ENCODE measurements at places on chromosomes 7 and 10.

DNA sequence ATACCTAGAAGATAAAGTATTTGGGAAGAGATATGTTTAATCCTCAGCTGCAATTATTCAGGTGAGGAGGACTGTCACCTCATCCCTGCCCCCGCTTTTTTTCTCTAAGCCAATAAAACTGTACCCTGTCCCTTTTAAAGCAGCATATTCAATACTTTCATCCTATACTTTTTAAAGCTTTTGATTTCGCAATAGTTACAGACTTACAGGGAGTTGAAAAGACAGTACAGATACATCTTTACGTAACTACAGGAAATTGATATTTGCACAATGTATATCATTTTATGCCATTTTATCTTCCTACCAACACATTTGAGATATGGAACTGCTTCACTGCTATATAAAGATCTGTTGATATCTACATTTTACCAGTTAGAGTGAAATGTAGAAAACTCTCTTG is 47.6 kb downstream of the STK17A start:
- no peak for DNase-seq

DNA sequence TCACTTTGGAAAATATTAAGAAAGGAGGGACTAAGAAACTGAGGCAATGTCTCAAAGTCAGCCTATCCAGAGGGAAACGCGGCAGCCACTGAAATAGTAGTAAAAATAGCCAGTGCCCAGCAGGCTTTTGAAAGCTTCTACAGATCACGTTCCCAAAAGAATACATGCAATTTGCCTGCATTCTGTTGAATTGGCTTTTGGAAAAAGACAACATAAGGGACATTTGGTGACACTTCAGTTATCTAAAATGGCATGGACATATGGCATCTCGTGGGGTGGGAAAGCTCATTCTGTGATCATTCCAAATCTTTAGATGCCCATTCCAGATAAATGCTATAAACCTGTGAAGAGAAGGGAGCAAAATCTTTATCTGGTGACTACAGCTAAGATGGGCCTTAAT is 82.8 kb upstream of the PDE1C start:
- no peak for DNase-seq

GRCh38 chr7:39702133-39702532 is 78.8 kb downstream of the RALA start:
- no peak for DNase-seq

GRCh38 chr10:70312249-70312648 is 28.4 kb upstream of the NPFFR1 start:
- no peak for DNase-seq

- DNase-seq, result peak; percentile 37
Observed at GRCh38 chr10:109427411-109427810, 495.9 kb downstream of the XPNPEP1 start.

- no peak for DNase-seq
Observed at GRCh38 chr10:44235363-44235762, 149.5 kb downstream of the CXCL12 start.

- peak; percentile 64 for DNase-seq
Observed at GRCh38 chr10:99520847-99521764, 11.6 kb upstream of the NKX2-3 start.

DNA sequence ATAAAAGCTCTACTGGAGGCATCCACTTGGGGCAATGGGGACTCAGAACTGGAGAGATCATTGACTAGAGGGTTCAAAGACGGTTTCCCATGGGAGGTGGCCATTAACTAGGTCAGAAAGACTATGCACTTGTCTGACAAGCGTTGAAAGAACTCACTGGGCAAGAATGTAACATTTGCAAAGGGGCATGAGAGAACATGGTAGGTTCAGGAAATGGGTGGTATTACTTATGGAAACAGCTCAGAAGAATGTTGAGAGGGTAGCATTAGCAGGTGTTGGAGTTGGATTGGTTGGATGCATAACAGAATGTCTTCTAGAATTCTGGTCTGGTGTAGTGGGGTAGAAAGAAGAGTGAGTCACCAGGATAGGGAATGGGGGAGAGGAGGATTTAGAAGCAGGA is 119.1 kb upstream of the CDCA7L start:
- DNase-seq, result no peak

DNA sequence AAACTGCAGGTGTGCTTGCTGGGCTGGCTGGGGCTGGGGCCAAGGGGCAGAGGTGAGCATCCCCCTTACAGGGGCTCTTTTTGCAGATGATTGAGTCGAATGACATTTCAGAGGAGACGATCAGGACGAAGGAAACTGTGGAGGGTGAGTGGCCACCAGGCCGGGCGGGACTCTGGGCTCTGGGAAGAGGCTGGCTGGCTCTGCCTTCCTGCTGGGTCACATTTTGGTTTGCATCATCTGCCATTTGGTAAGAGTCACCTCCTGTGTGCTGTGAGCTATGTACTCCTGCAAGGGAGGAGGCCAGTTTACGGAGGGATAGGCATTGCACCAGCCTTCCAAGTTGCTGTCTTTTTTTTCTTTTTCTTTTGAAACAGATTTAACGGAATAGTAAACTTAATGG is 73.0 kb upstream of the GTF2IRD1 start:
- no peak for DNase-seq

DNA sequence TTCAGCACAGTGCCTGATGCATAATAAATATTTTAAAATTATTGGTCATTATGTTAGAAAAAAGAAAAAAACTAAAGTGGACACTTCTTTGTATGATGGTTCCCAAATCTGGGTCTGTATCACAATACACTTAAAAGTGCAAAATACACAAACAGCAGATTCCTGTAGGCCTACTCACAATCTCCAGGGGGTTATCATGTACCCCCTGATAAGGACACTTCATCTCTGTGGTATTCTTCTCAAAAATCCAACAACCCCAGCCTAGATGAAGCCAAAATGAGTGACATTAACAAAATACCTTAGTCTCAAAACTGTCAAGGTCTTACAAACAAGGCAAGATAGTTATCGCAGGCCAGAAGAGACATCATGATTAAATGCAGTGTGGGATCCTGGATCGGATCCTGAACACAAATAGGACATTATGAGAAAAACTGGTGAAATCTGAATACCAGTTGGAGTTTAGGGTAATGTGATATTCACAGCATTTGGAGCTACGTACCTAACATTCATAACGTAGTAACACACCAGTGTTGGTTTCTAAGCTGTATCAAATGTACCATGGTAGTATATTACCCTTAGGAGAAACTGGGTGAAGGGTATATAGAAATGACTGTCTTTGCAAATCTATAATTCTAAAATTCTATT is 45.2 kb downstream of the NSUN6 start:
- DNase-seq, result no peak

- DNase-seq, result peak; percentile 42
Observed at GRCh38 chr10:48364659-48365405, 58.4 kb downstream of the MAPK8 start.

GRCh38 chr10:47025540-47026300 is 114.5 kb downstream of the PTPN20 start:
- no peak for DNase-seq

- peak; percentile 21 for DNase-seq
Observed at GRCh38 chr7:114086914-114087652, 168.3 kb upstream of the PPP1R3A start.

GRCh38 chr10:11163780-11164550 is 146.3 kb downstream of the CELF2 start:
- no peak for DNase-seq

DNA sequence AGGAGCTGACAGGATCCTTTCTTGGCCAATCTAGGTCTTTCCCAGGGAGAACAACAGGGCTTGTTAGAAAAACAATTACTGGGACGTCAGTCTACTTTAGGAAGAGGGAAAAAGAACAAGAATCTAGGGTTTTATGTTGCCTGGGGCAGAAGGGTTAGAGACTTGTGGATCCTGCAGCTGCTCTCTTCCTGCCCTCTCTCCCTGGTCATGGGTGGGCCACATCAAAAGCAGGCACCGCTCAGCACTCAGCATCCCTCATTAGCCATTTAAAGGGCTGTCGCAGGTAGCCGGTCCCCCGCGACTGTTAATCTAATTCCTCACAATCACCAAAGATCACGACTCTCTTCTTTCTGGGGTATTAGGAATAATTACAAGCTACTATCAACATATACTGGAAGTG is 631.9 kb downstream of the CALN1 start:
- no peak for DNase-seq

DNA sequence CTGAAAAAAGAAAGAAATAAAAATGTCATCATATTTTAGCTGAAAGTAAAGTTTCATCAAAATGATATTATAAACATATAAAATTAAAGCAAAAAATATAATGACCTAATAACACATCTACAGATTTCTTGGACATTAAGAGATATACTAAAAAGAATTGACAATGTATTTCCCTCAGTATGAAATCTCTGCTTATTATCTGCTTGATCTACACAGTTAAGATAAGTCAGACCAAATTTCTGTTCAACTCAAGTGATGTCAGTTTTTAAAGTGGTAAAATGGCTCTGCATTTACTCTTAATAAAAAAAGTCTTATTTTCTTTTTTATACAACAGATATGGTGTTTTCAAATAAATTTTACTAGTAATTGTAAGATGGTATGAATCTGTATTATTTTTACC is 159.4 kb upstream of the SEMA3A start:
- no peak for DNase-seq

GRCh38 chr10:97650726-97651125 is 10.3 kb downstream of the PI4K2A start:
- DNase-seq, result no peak

- DNase-seq, result no peak
Observed at GRCh38 chr7:136900005-136900404, 31.6 kb downstream of the CHRM2 start.

GRCh38 chr7:85074-85882 is 107.1 kb upstream of the FAM20C start:
- DNase-seq, result no peak

- DNase-seq, result no peak
Observed at GRCh38 chr7:47357863-47358262, 224.0 kb downstream of the TNS3 start.

DNA sequence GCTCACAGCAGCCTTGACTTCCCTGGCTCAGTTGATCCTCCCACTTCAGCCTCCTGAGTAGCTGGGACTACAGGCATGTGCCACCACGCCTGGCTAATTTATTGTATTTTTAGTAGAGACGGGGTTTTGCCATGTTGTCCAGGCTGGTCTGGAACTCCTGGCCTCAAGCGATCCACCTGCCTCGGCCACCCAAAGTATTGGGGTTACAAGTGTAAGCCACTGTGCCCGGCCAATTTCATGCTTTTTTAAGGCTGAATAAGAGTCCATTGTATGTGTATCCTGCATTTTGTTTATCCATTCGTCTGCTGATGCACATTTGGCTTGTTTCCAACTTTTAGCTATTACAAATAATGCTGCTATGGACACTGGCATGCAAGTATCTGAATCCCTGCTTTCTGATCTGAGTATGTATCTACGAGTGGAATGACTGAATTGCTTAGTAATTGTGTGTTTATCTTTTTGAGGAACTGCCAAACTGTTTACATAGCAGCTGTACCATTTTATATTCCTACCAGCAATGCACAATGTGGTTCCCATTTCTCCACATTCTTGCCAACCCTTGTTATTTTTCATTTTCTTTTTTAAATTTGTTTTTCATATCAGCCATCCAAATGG is 37.3 kb upstream of the TPST1 start:
- DNase-seq, result peak; percentile 91

GRCh38 chr10:43043342-43043772 is 33.5 kb upstream of the RET start:
- no peak for DNase-seq

DNA sequence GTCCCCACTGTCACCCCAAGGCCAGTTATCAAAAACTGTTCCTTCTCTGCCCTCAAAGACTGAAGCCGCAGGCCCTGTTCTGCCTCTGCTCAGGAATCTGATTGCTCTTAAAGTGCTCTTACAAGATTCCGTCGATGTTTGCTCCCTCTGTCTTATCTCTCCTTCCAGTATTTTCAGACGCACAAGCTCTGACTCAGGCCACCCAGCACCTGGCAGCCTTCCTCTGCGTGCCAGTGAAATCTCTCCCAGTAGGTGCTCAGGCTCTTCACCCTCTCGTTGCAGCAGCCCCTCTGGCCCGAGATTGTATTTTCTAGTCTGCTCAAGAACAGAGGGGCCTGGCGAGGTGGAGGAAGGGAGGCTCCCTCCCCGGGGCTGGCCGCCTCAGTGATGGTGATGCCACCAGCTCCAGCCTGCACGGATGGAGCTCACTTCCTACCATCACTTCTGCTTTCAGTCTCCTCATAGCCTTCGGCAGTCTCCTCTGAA is 276.2 kb downstream of the USP6NL start:
- DNase-seq, result peak; percentile 17

DNA sequence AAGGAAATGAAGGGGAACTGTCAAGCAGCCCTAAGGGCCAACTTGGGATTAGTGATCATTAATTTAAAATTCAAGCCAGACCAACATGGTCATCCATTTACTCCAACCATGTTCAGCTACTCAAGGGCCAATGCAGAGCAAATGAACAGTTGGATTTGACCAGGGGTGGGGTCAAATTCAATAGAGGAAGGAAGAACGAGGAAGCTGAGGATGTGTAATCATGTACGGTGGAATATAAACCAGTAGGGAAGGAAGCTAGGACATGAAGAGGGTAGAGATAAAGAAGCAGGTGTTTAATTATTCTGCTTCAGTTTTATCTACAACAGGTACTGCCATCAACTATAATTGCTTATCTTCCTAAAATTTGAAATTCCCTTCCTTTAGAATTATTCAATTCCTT is 81.6 kb downstream of the HIBADH start:
- no peak for DNase-seq

DNA sequence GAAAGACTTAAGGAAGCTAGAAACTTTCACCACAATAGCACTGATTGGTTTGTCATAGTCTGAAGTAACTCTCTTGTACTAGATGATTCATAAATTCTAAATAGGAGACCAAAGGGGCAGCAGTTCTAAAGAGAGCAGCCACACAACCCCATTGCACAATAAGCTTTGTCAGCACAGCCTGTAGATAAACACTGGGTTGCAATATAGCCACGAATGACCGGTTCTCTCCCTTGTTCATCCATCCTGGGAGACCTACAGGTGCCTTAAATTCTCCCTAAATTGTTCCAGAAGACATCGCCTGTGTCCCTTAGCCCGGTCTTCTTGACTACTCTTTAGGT is 167.0 kb downstream of the SNX13 start:
- peak; percentile 96 for DNase-seq

- DNase-seq, result peak; percentile 43
Observed at GRCh38 chr10:127405221-127405620, 143.9 kb upstream of the NPS start.

GRCh38 chr7:1889556-1890181 is 219.6 kb downstream of the ELFN1 start:
- DNase-seq, result peak; percentile 39

GRCh38 chr10:104034401-104035193 is 51.1 kb downstream of the COL17A1 start:
- no peak for DNase-seq

GRCh38 chr7:139075031-139075652 is 34.4 kb downstream of the ZC3HAV1 start:
- DNase-seq, result peak; percentile 82

DNA sequence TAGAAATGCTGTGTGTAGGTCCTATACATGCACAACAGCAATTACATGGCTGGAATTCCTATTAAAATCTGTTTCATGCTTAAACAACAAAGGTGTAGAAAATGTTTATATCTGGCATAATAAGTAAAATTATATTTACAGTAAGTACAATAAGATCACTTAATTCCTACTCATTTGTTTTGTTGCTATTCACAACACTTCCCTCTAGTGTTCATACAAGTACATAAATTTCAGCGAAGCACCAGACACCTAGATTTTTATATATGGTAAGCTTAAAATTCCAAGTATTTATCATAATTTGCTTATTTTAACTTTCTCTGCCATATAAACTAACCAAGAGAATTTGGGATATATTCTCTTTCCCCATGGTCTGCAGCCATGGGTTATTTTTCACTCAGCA is 51.8 kb upstream of the ANK3 start:
- DNase-seq, result no peak

All from mesenchymal stem cell (in vitro differentiated cells and primary cell).